HCT116 (cell line): ENCODE measurements at places on chromosomes 3 and 15. TPM values are rescaled to one million over a fixed set of nuclear protein-coding genes. Genes with fewer than 3 reads are reported as not detected.

The CLDN11 gene
- total RNA-seq, result 0.22 TPM

The NEK11 gene
- total RNA-seq, result 3.1 TPM

The DCBLD2 gene
- 532 TPM for total RNA-seq

The THBS1 gene
- 6.3 TPM for total RNA-seq

The EFCC1 gene
- total RNA-seq, result 1.0 TPM

The MTFMT gene
- total RNA-seq, result 30.4 TPM

The NMNAT3 gene
- total RNA-seq, result 5.7 TPM

The P3H2 gene
- total RNA-seq, result 0.76 TPM

The ACKR4 gene
- total RNA-seq, result 0.12 TPM

The WDR93 gene
- 0.42 TPM for total RNA-seq

The LINGO1 gene
- 15.6 TPM for total RNA-seq

The CLRN1 gene
- total RNA-seq, result not detected

DNA sequence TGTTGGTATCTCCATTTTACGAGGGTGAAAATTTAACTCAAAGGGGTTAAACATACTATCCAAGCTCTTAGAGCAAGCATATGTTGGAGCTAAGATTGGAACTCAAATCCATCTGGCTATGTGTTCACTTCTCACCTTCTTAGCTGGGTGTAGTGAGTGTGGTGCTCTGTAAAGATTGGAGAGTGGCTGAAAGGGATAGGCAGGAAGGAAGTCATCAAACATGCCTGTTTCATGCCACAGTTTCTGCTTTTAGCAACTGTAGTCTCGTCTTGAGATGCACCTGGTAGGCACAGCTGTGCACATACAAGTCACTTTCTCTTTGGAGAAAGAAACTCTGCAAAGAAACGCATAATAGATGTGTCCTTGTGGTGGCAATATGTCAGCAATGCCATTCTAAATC, 189.1 kb upstream of the MDFIC2 start:
- no peak for DNase-seq

GRCh38 chr3:128217702-128218547, 64.6 kb downstream of the EEFSEC start:
- no peak for DNase-seq

- DNase-seq, result no peak
Observed at GRCh38 chr3:156532730-156533129, 22.2 kb downstream of the SSR3 start.

GRCh38 chr15:85564686-85565085, 184.3 kb downstream of the AKAP13 start:
- no peak for DNase-seq

GRCh38 chr3:69499899-69500421, 114.1 kb upstream of the FRMD4B start:
- no peak for DNase-seq

DNA sequence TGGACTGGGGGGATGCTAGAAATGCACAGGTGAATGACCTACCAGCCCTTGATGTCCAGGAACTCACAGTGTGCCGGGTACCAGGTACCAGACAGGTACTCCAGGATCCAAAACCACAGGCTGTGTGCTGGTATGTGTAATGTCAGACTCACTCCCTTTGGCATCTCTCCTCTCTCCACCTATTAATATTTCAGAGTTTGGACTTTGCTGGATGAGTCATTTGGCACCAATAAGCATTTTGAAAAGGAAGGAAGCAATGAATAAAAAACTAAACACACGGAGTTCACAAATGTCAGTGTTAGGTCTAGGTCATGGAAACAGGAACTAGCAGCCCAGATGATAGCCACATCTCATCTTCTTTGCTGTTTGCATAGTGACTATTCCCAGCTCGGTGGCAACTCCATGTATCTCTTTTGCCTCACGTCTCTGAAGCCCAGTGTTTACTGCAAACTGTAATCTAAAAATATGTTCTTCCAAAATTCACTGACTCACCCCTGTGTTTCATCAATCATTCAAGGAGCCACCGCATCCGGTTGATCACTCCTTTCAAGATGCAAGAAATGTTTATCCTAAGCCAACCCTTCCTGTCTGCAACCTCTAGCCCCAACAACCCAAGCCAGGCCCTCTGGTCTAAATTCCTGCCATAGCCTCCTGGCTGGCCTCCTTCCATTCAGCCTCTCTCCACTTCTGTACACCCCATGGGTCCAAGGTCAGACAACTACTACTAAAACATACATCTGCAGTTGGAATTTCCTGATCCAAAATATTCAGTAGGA, 8.4 kb downstream of the ITGB5 start:
- peak; percentile 89 for DNase-seq

GRCh38 chr3:20683910-20684309, 497.9 kb upstream of the SGO1 start:
- no peak for DNase-seq

DNA sequence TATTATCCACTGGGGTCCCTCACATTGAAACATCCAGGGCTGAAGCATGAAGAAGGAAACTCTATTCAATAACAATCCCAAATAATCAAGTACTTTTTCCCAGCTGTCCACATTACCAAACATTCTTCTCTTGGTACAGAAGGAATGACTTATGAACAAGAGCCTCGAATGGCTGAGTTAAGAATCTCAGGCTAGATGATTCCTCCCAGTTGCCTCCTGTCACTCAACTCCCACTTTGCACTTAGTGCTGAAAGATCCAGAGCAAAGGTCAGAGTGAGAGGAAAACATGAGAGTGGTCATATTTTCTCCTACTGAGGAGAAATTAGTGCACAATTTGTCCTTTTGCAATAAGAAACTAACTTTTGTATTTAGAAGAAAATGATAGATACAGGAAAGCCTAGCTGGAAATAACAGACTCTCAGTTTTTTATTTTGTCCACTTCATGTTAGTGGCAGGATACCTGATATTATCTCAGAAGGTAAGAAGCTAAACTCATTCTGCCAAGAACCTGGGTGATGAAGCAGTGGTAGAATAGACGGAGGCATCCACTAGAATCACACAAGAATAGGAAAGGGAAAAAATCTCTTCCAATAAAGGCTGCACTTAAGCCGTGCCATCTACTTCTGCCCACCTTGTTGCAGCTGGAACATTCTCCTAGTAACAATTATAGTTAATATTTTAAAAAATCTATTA, 46.2 kb downstream of the GADL1 start:
- DNase-seq, result no peak

DNA sequence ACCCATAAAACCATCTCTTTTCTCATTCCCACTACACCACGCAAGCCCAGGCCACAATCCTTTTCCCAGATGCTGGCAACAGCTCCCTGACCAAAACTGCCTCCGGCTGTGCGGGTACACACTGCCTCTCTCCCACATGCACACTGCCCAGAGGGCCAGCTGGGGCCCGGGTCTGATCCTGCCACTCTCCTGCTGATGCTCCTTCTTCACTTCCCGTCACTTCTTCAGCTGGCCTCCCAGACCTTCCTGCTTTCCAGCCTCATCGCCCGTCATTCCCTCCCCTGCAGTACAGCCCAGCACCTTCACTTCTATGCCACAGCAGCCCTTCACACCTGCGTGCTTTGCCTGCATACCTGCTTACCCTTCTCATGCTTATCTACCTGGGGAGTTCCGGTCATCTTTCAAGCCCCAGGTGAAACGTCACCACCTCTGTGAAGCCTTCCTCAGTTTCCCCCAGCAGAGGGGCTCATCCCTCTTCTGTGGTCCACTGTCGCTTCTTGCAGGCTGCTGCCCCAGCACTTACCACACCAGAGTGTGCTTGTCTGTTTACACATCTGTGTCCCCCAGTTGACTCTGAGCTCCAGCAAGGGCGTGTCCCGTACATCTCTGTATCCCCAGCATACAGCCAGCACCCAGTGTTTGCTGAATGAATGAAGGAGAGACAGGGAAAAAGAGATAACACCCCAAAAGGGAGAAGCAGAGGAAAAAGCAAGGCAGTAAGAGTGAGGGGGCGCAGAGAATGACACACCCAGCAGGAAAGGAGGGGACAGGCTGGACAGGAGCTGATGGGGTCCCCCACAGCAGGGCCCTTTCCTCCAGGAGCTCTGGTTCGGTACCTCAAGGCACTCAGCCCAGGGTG, 22.2 kb downstream of the GRAMD2A start:
- DNase-seq, result no peak

- no peak for DNase-seq
Observed at GRCh38 chr15:27742751-27743477, 356.2 kb downstream of the OCA2 start.

DNA sequence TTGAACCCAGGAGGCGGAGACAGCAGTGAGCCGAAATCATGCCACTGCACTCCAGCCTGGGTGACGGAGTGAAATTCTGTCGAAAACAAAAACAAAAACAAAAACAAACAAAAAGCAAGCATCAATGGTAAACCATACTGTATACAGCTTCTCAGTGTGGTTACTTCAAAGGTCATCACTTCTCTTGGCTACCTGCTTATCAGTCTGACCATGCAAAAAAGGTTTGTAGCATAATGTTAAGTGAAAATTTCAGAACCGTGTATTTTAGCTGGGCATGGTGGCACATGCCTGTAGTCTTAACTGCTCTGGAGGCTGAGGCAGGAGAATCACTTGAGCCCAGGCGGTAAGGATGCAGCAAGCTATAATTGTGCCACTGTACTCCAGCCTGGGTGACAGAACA, 4.2 kb downstream of the UBXN7 start:
- no peak for DNase-seq

- DNase-seq, result no peak
Observed at GRCh38 chr3:40930756-40931155, 268.5 kb upstream of the CTNNB1 start.

DNA sequence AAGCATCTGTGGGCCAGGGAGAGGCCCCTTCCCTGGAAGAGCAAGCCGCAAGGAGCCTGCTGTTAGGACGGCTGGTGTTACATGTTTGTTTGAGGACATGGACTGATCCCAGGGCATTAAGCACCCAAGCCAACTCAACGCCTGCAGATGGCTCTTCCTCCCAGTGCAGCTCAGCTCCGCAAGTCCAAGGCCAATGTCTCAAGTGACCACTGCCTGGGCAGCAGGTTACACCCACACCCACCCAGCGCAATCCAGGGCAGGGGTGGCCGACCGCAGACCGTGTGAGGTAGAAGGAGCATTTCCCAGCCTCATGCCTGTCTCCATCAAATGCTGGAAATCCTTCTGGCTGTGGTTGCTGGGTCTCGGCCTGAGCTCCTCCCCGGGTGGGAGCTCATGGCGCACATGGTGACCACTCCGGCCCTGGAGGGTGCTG, 14.5 kb downstream of the GP5 start:
- DNase-seq, result no peak

GRCh38 chr15:63035977-63036376, 6.6 kb upstream of the TPM1 start:
- DNase-seq, result no peak

GRCh38 chr15:90151989-90152645, 49.0 kb upstream of the SEMA4B start:
- no peak for DNase-seq

- DNase-seq, result no peak
Observed at GRCh38 chr3:147161833-147162232, 244.5 kb downstream of the ZIC4 start.

DNA sequence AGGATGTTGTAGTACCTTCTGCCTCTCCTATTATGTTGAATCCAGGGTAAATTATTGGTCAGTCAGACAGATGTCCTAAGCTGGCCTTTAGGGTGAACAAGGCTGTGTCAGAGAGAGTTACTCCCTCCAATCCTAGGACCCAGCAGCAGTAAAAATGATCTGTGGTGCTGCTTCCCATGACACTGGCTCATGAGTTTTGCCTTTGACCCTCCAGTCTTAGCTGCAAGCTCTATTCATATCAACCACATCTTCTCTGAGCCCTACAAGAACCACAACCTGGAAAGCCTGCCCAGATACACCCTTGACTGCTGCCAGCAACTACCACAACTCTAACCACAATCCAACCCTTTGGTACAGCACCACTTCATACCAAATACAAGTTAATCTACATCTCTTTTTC, 27.2 kb upstream of the PHLDB2 start:
- DNase-seq, result no peak

GRCh38 chr3:175378348-175378747, 519.2 kb downstream of the NAALADL2 start:
- no peak for DNase-seq

DNA sequence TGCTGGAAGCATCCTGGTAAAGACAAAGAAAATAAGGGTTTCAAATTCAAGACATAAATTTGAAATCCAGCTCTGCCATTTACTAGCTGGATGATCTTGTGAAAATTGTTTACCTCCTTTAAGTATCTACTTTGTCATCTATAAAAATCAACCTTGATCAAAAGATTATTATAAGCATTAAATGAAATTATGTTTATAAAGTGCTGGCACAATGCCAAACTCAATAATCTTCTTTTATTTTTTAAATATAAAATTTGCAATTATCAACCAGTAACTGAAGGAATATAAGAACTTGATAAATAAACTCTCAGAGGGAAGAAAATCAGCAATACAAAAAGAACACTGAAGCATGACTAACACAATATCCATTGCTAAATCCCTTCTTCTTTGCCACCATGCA, 25.8 kb downstream of the C3orf33 start:
- DNase-seq, result no peak

GRCh38 chr3:182913889-182914288, 66.4 kb downstream of the DCUN1D1 start:
- no peak for DNase-seq

DNA sequence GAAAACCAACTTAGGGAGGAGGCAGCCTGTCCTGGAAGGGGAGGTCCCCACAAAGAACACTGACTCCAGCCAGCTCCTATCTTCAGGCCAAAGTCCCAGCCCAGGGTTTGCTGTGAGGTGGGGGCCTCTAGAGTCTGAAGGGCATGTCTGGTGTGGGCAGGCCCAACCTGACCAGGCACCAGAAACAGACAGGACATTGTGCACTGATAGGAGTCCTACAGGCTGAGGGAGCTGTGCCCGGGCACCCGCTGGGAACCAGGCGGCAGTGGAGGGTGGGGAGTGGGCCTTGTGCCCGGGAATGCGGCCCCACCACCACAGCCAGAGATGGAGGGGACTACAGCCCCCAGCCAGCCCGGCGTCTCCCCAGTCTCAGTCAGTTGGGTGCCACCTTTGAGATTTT, 161.4 kb downstream of the WNT7A start:
- DNase-seq, result no peak

DNA sequence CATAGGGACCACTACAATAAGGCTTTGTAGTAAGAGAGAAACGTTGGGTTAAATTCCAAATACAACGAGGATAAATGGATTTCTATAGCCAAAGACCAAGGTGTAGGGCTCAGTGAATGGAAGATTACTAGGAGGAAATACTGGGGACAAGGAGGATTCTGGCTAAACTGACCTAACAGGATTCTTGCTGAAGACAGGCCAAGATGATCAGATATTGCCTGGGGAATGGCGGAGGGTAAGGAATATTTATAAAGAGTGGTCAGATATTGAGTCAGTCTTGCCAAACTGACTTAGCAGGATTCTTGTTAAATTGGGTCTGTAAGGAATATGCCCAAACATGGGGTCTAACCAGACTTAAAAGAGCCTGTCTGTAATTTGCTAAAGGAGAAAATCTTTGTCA, 463.8 kb downstream of the EDEM1 start:
- DNase-seq, result no peak

DNA sequence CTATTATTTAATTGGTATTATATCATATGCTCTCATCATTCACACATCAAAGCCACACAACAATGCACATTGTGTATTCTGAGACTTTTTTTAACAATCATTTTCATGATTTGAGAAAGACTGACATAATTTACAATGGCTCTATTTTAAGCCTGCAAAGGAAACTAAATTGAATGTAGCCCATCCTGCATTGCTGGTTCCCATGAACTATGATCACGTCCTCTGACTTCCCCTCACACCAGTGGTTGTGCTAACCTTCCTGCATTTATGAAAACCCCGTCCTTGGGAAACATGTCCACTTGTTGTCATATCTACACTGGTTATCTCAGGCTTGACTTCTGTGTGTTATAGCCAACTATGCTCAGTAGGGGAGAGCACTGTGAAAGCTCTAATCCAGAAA, 546.2 kb downstream of the MECOM start:
- DNase-seq, result no peak
